ENCODE measurements at places on chromosomes 5 and 9. TPM values are rescaled to one million over a fixed set of nuclear protein-coding genes. Genes with fewer than 3 reads are reported as not detected.

GMCL2 gene
- not detected for total RNA-seq

ADGRD2 gene
- total RNA-seq = not detected

FRRS1L gene
- total RNA-seq = 0.28 TPM

UBE2QL1 gene
- total RNA-seq = not detected

C9orf153 gene
- 0.56 TPM for total RNA-seq

KCNV2 gene
- not detected for total RNA-seq

OR13C3 gene
- not detected for total RNA-seq

SLC25A2 gene
- 0.19 TPM for total RNA-seq

PCDHGA12 gene
- 14.7 TPM for total RNA-seq

STING1 gene
- total RNA-seq = 27.8 TPM

HTR4 gene
- total RNA-seq = not detected

SPINK4 gene
- total RNA-seq = not detected

All from regular cardiac myocyte (primary cell).